Activated CD8-positive, alpha-beta T cell treated with anti-CD3 and anti-CD28 coated beads for 36 hours (primary cell): ENCODE measurements at places on chromosomes 12 and 14. TPM values are rescaled to one million over a fixed set of nuclear protein-coding genes. Genes with fewer than 3 reads are reported as not detected.
A peak's percentile ranks its signal among the peaks of the same experiment; 100 is the strongest.

GRCh38 chr14:80059041-80059440, 152.3 kb downstream of the DIO2 start:
- H3K36me3 ChIP-seq = no peaks in the 10 kb centered on the region
- no peak for DNase-seq
- no peaks in the 10 kb centered on the region for H3K27me3 ChIP-seq
- no peaks in the 10 kb centered on the region for H3K4me1 ChIP-seq

Gene CCDC196
- not detected for total RNA-seq

DNA sequence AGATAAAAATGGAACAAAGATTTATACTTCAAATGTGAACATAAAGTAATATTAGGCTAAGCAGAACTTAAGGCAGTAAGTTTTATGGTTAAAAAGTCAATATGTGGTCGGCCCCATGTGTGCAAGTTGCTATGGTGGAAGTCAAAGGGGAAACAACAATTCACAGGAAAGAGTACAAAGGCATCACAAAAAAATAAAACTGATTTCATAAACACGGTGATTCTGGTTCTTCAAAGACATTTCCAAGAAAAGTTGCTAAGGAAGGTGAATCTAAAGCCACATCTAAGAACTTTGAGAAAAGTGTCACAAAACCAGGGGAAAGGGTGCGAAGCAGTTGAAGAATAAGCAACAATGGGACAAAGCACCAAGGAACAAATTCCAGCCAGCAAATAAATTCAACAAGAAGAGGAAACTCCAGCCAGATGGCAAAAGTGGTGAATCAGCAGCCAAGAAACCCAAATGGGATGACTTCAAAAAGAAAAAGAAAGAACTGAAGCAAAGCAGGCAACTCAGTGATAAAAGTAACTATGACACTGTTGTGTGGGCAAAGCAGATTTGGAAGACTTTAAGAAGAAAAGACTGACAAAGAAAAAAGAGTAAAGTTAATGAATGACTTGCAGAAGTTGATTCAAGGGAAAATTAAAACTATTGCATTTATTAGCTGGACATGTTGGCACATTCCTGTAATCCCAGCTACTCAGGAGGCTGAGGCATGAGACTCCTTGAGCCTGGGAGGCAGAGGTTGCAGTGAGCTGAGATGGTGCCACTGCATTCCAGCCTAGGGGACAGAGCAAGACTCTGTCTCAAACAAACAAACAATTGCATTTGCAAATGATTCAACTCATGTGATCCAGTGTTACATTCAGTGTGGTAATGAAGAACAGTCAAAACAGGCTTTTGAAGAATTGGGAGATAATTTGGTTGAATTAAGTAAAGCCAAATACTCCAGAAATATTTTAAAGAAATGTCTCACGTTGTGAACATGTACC, 19.5 kb downstream of the PTGDR start:
- DNase-seq = no peak
- H3K4me1 ChIP-seq = peaks cover 21% of the 10 kb centered on the region

DNA sequence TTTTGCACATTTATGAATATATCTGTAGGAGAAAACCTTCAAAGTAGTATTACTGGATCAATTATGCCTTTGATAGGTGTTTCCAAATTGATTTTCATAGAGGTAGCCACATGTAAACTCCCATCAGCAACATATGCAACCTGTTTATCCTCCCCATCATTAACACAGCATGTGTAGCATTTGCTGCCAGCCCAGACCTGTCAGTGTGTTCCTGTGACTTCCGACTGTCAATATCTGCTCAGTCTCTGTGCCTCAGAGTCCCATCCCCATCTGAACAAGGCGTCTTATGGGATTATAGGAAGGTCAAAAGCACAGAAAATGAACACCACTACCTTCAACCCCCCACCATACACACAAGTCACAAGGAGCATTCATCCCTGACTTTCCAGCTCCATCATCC, 9.5 kb upstream of the CAPRIN2 start:
- H3K27ac ChIP-seq = no peak overlapping the region
- H3K4me1 ChIP-seq = no peaks in the 10 kb centered on the region
- H3K36me3 ChIP-seq = peaks cover 4% of the 10 kb centered on the region
- DNase-seq = no peak
- peaks cover 3% of the 10 kb centered on the region for H3K27me3 ChIP-seq

Gene ZNF84
- 24.1 TPM for total RNA-seq

- H3K36me3 ChIP-seq = peaks cover 74% of the 10 kb centered on the region
- no peaks in the 10 kb centered on the region for H3K27me3 ChIP-seq
- DNase-seq = no peak
- peaks cover 57% of the 10 kb centered on the region for H3K4me1 ChIP-seq
- peak overlapping the region; percentile 93 for H3K27ac ChIP-seq
- H3K4me3 ChIP-seq = peak overlapping the region; percentile 99
These were observed 5.5 kb downstream of the PRKCH start for GRCh38 chr14:61326847-61327246.

GRCh38 chr14:79552778-79553177, 658.5 kb downstream of the DIO2 start:
- no peak overlapping the region for H3K27ac ChIP-seq
- H3K4me3 ChIP-seq = no peak overlapping the region
- H3K36me3 ChIP-seq = no peaks in the 10 kb centered on the region
- H3K27me3 ChIP-seq = no peaks in the 10 kb centered on the region
- DNase-seq = no peak

Gene BBOF1
- 1.2 TPM for total RNA-seq

- H3K36me3 ChIP-seq = no peaks in the 10 kb centered on the region
- DNase-seq = no peak
- no peak overlapping the region for H3K27ac ChIP-seq
- H3K4me3 ChIP-seq = no peak overlapping the region
These were observed 183.4 kb downstream of the PTPN11 start for GRCh38 chr12:112602150-112602549.

Gene PHETA1
- total RNA-seq = 1.7 TPM

Gene LTBR
- total RNA-seq = 1.6 TPM

DNA sequence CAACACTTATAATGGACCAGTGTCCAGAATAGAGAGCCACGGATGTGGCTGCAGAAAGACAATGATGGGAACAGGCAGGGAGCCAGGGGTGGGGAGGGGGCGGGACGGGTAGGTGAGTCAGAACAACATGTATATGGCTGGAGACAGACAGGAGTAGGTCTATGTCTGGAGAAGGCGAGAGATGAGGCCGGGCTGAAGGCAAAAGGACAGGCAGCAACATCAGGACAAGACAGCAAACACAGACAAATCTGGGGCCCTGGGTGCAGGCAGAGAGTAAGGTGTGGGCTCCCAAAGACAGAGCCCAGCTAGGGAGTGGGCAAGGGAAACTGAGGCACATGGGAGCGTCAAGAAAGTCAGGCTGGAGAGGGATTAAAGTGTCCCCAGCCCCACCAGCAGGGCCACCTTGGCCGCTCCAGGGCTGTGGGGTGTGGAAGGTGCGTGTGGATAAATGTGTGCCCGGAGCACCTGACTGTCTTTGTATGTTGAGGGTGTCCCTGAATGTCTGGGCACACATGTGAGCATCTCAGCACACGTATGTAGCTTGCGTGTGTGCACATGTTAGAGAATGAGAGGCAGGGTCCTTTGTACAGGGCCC, 44.1 kb downstream of the FAM222A start:
- no peak for DNase-seq
- H3K4me3 ChIP-seq = no peak overlapping the region

DNA sequence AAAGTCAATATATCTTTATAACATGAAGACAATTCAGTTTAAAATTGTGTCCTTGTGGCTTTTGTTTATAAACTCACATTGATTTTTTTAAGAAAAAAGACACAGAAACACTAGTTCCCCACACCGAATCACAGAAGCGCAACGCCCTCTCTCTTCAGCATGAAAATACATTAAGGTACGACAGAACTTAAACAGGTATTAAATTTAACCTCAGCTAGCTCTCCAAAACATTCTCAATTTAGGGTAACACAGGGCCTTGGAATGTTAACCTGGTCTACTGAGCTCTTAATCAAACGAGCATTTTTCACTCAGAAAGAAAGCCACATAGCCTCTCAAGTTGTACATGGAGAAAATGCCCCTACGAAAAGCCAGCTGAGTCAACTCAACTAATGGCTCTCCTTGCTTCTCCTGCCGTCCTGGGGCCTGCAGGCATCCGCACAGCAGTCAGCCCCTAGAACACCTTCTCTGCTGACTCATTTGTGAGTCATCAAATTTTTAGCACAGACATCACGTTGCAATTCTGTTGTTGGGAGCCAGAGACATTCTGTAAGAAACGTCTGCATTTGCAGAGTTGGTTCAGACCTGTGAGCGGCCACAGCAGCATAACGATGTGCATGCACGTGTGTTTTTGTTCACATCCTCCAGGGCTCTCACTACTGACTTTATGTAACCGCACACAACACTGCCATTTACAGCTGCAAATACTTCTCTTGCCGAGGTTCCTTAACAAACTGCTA, 141.6 kb downstream of the ITPR2 start:
- H3K4me3 ChIP-seq = no peak overlapping the region
- no peak overlapping the region for H3K27ac ChIP-seq
- H3K36me3 ChIP-seq = peaks cover 30% of the 10 kb centered on the region
- no peak for DNase-seq
- H3K4me1 ChIP-seq = no peaks in the 10 kb centered on the region
- no peaks in the 10 kb centered on the region for H3K27me3 ChIP-seq

- DNase-seq = no peak
- H3K27ac ChIP-seq = peak overlapping the region; percentile 88
- no peaks in the 10 kb centered on the region for H3K27me3 ChIP-seq
These were observed 697 bp downstream of the ATP6V0A2 start for GRCh38 chr12:123712780-123713319.

- H3K27me3 ChIP-seq = peaks cover 13% of the 10 kb centered on the region
- DNase-seq = no peak
- H3K36me3 ChIP-seq = no peaks in the 10 kb centered on the region
- H3K27ac ChIP-seq = no peak overlapping the region
These were observed 119.6 kb downstream of the LLPH start for GRCh38 chr12:66010787-66011547.

GRCh38 chr14:72856530-72857266, 37.2 kb downstream of the DPF3 start:
- no peak for DNase-seq
- no peaks in the 10 kb centered on the region for H3K36me3 ChIP-seq
- H3K27ac ChIP-seq = no peak overlapping the region
- no peak overlapping the region for H3K4me3 ChIP-seq

DNA sequence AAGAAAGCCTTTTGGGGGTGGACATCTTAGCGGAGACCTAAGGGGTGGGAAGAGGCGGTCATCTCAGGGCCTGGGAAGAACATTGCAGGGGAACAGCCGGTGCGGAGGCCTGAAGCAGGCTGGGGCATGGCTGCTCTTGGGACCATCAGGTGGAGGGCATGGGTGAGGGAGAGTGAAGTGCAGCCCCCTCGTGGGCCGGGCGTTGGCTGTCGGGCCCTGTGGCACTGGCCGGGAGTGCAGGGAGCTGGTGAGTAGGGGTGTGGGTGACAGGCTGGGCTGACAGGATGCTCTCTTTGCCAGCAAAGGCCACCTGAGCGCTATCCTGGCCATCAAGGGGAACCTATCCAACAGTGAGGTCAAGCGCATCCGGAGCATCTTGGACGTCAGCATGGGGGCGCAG, 11.7 kb downstream of the TNFAIP2 start:
- no peak overlapping the region for H3K27ac ChIP-seq
- H3K27me3 ChIP-seq = peaks cover 1% of the 10 kb centered on the region
- no peak for DNase-seq
- no peaks in the 10 kb centered on the region for H3K36me3 ChIP-seq

GRCh38 chr12:106271575-106272505, 24.0 kb upstream of the CKAP4 start:
- no peaks in the 10 kb centered on the region for H3K36me3 ChIP-seq
- no peaks in the 10 kb centered on the region for H3K4me1 ChIP-seq
- no peak overlapping the region for H3K27ac ChIP-seq
- no peak overlapping the region for H3K4me3 ChIP-seq
- peaks cover 1% of the 10 kb centered on the region for H3K27me3 ChIP-seq
- no peak for DNase-seq

Gene SMCO2
- not detected for total RNA-seq

GRCh38 chr12:46677749-46678148, 148.0 kb downstream of the SLC38A4 start:
- DNase-seq = no peak
- no peak overlapping the region for H3K27ac ChIP-seq
- H3K27me3 ChIP-seq = no peaks in the 10 kb centered on the region
- H3K36me3 ChIP-seq = no peaks in the 10 kb centered on the region
- H3K4me1 ChIP-seq = peaks cover 2% of the 10 kb centered on the region

DNA sequence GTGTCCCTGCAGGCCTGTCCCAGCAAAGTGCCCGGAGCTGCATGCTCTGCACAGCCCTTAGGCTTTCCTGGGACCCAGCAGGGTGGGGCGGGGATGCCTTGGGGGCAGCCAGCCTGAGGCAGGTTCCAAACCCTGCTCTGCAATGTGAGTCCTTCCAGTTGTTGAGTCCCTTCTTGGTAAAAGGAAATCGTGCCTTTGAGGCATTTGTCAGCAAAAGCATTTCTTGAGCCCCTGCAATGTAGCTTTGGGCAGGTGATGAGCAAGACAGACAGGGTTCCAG, 38.1 kb upstream of the TRAF3 start:
- H3K4me1 ChIP-seq = no peaks in the 10 kb centered on the region
- no peak overlapping the region for H3K27ac ChIP-seq
- no peak for DNase-seq

GRCh38 chr14:96100161-96101064, 61.3 kb downstream of the C14orf132 start:
- peak; percentile 82 for DNase-seq
- no peak overlapping the region for H3K27ac ChIP-seq
- H3K4me3 ChIP-seq = no peak overlapping the region

Gene MMP14
- 3.1 TPM for total RNA-seq

- peak; percentile 85 for DNase-seq
- H3K36me3 ChIP-seq = no peaks in the 10 kb centered on the region
- no peaks in the 10 kb centered on the region for H3K4me1 ChIP-seq
- H3K4me3 ChIP-seq = no peak overlapping the region
- no peaks in the 10 kb centered on the region for H3K27me3 ChIP-seq
- H3K27ac ChIP-seq = no peak overlapping the region
These were observed 24.1 kb upstream of the BCDIN3D start for GRCh38 chr12:49866859-49867569.

DNA sequence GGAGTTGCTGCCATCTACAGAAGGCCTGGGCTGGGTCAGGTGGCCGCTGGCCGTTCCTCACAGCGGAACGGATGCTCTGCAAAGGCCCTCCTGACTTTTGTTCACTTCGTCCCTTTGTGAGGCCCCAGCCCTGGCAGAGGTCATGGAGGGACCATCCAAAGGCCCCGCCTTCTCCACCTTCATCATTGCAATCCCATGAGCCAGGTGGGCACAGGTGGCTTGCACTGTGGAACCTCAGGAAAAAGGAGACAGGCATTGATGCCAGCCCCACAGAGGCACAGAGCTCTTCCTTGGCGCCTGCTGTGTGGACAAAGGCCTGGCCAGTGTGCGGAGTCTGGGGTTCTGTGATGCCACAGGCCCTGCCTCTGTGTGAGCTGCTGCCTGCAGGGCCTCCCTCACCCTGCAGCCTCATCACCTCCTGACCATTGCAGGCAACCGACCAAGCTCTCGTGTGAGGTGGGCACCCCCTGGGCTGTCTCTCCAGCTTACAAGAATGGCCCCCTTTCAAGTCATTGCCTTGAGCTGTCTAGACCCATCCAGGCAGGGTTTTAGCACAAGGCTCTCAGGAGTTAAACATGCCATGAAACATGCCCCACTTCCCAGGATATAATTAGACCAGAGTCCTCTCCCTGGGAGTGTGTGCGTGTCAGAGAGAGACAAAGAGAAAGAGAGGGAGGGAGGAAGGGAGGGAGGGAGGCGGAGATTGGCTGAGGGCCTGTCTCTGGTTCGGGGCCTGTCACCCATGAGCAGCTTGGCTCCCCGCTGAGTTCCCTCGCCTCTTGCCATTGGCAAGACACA, 19.3 kb downstream of the NFKBIA start:
- no peaks in the 10 kb centered on the region for H3K36me3 ChIP-seq
- H3K4me3 ChIP-seq = no peak overlapping the region
- DNase-seq = no peak
- no peaks in the 10 kb centered on the region for H3K27me3 ChIP-seq
- H3K27ac ChIP-seq = no peak overlapping the region
- H3K4me1 ChIP-seq = no peaks in the 10 kb centered on the region
